Cerebellum (tissue), 4 donors: ENCODE measurements at places on chromosomes 6 and 20. TPM values are rescaled to one million over a fixed set of nuclear protein-coding genes. Genes with fewer than 3 reads are reported as not detected.

Gene FGD2
- 3.1 TPM for total RNA-seq

Gene RIOK1
- total RNA-seq = 24.9 TPM

Gene FBXO30
- total RNA-seq = 51.6 TPM

Gene ID1
- total RNA-seq = 73.1 TPM

DNA sequence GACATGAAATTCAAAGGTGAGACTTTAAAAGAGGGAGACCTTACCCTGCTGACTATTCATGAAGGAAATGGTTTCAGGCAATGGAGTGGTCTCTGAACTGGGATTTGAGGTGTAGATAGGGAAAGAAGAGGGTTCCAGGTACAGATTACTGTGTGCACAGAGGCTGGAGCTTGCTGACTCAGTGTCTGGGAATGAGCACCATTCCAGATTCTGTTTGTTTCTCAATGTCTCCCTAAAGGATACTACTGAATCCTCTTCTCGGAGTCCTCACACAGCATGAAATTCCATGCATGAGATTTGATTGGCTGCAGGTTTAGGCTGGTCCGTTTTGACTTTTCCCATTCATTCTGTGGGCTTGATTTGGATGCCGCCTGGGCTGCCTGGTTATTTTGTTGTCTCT, 49.0 kb downstream of the PPP1R14C start:
- no peak for DNase-seq

DNA sequence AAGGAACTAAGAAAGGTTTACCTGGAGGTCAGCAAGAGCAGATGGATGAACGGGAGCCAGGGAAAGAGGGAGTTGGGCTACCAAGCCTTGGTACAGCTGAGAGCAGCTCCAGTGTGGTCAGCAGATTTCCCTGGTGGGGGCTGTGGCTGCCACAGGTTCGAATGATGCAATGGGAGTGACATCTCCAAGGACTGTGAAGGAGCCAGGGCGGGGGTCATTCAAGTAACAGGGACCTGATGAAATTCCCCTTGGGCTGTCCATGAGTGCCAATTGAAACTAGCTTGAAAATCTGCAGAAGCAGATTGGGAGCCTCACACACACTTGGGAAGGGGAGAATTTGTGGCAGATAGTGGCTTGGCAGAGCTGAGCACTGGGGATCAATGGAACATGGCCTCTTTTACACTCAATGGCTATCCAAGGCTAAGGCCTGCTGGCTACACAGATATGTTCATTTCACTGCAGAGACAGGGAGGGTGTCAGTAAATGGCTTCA, 247.0 kb upstream of the ECI2 start:
- no peak for DNase-seq

GRCh38 chr6:128479048-128479666, 41.2 kb downstream of the PTPRK start:
- no peak for DNase-seq

DNA sequence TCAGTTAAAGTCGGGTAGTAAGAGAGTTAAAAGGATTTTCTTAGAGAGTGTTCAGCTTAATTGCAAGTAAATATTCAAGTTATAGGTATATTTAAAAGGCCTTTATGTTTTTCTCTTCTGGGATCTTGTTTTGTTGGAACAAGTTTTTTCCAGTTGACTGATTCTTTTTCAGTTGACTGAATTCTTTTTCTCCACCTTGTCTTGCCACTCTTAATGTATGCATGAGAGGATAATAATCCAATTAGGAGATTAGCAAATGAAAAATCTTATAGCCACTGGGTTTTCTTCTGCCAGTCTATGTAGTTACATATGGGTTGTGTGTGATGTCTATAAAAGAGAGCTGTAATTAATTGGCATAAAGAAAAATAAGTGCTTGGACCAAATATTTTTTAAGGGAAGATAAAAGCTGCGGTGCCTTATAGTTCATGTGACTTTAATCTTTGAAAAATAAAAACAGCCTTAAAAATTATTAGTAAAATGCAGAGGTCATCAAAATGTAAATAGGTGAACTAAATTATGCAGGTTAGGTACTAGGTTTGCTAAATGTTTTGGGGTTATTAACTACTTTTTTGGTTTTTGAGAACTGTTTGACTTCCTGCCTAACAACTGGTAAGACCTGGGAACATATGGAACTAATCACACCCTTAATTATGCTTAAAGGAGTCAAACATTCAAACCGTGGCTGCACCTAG, 367.2 kb downstream of the HTR1B start:
- no peak for DNase-seq

GRCh38 chr6:94902974-94903628, 674.2 kb upstream of the MANEA start:
- no peak for DNase-seq

GRCh38 chr6:79787626-79788025, 156.5 kb downstream of the SH3BGRL2 start:
- DNase-seq = no peak

DNA sequence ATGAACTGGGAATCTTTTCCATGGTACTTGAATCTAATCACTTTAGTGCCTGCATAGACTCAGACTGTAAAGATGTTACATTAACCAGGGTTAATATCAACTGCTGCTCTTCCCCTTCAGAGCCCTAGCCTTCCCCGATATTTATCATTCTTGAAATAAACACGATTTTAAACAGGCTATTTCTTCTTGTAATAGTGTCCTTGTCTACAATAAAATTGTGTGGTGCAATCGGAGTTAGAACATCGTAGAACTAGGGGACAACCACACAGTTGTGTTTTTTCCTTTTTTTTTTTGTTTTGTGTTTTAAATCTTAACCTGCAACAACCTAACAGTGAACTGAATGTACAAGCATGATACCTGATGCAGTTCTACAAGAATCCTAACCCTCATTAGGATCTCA, 4.5 kb downstream of the GJA1 start:
- no peak for DNase-seq

DNA sequence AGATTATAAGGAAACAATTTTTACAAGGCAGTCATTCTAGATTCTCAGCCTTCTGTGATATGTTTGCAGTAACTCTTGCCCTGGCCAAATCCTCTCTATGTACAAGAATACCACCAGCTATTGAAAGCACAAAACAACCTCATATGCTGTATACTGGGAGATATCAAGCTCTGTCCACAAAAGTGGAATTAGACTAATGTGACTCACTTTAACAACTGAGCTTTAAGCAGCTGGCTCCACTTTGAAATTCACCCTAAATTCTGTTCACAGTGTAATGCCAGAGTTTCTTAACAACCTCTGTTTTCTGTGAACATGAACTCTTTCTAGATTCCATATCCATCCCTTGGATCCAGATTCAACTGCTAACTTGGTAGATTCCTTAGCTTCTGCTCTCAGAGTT, 47.6 kb downstream of the CHD6 start:
- no peak for DNase-seq

DNA sequence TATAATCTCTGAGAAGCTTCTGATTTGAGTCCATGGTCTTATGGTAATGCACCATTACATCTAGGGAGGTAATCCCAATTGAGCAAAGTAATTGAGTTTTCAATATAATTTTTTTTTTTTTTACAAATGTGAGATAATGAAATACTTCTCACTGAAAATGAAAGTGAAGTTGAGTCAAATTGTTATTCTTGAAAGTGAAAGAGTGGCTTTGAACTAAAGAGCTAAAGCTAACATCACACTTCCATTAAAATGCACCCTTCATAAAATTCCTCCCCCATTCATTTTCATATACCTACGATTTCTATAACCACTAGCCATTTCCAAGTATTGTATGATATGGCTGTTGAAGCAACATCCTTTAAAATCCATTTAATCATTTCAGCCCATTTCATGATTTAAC, 149.1 kb upstream of the IMPG1 start:
- DNase-seq = no peak

DNA sequence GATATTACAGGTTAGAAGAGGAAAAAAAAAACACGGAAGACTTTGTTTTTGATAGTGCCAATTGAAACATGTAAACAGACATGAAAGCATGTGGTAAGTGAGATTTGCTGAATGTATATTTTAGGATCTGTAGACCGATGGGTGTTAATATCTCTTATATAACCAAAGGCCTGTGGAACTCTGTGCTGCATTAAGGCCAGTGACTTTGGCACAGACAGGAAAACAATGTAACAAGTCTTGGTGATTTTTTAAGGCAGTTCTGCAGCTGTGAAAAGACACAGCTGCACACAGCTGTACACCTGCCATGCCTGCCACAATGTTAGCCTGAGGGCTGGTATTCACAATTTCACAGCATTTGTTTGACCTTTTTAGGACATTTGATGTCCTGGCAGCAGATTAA, 6.1 kb downstream of the SOBP start:
- DNase-seq = no peak

GRCh38 chr6:162705736-162706135, 21.8 kb downstream of the PRKN start:
- DNase-seq = no peak

- peak; percentile 64 for DNase-seq
These were observed 126.3 kb downstream of the C6orf118 start for GRCh38 chr6:165183071-165183470.

DNA sequence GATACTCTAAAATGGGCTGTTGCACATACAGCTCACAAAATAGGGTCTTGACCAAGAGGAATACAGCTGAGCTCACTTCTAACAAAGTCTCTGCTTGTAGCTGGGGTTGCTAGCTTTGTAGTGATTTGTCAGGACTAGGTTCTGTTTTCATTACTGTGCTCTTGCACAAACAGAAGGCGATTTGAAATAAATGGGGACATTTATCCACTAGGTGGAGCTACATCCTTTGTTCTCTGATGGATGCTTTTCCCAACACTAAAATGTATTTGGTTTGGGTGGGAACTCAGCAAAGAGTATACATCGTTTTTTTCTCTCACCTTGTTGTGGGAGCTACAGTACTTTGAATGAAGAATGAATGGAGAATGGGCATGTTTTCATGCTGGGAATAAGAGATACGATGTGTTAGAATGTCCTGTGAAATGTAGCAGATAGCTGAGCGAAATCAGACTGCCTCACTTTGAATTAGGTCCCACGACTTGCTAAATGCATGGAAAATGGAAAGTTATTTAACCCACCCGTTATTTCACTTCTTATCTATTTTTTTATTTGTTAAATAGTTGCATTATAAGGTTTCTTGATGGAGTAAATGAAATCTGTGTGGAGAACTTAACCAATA, 494.7 kb upstream of the MAP3K7 start:
- peak; percentile 70 for DNase-seq

GRCh38 chr20:49562311-49563014, 5.5 kb downstream of the PTGIS start:
- DNase-seq = no peak

DNA sequence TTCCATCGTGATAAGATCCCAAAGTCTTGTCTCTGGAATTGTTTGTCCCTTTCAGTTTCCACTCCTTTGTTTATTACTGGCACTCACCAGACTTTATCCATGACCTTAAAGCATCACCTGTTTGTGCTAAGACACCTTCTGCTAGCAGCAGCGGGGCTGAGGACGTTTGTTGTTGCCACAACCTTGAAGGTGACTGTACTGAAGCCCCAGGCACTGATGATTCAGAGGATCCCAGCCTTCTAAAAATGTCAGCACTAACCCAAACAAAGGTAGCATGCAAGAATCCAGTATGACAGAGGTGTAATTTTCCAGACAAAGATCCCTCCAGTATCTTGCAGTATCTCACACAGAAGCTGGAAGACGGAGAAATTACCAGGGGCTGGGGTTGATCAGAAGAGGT, 28.9 kb upstream of the SMIM8 start:
- no peak for DNase-seq
